ENCODE measurements at places on chromosomes 6 and 20.

- DNase-seq = no peak
Measured at GRCh38 chr6:129733290-129733689, 23.3 kb upstream of the ARHGAP18 start.

- no peak for DNase-seq
Measured at GRCh38 chr20:59945731-59946130, 5.5 kb downstream of the FAM217B start.

- no peak for DNase-seq
Measured at GRCh38 chr20:25259358-25259757, 11.5 kb downstream of the PYGB start.

- DNase-seq = no peak
Measured at GRCh38 chr20:51285684-51286083, 256.8 kb downstream of the NFATC2 start.

- no peak for DNase-seq
Measured at GRCh38 chr6:36893976-36894932, 8.5 kb downstream of the C6orf89 start.

DNA sequence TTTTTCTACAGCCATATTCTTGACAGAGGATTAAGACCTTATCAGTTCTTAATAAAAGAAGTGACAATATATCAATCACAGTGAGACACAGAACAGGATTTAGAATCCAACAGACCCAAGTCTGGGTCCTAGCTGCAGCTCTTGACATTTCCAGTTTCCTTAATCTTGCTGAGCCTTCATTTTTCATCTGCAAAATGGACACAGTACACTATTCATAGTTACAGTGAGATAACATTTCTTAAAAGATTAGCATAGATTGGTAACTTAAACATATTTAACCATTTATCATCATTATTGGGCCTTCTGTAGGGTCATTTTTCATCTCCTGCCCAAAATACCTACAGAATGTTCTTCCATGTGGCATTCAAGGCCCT is 45.6 kb downstream of the FKBP5 start:
- no peak for DNase-seq

GRCh38 chr6:43445576-43445975 is 9.8 kb downstream of the DLK2 start:
- no peak for DNase-seq

- no peak for DNase-seq
Measured at GRCh38 chr20:53497246-53497645, 96.4 kb downstream of the ZNF217 start.

DNA sequence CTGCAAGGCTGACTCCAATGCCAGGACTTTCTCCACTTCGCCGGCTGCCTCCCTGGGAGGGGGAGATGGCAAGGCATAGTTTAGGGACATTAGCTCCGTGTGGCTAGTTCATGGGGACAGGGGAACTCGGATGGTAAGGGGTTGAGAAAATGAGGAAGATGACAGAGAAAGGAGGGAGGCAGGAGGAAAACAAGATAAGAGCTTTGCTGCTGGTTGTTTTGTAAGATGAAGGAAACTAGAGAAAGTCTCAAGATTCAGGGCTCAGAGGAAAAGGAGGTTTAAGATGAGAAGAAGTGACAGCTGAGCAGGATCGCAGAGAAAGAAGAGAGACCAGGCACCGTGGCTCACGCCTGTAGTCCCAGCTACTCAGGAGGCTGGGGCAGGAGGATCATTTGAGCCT is 180.9 kb upstream of the RREB1 start:
- DNase-seq = no peak

GRCh38 chr20:57737349-57737748 is 27.5 kb upstream of the PMEPA1 start:
- no peak for DNase-seq

DNA sequence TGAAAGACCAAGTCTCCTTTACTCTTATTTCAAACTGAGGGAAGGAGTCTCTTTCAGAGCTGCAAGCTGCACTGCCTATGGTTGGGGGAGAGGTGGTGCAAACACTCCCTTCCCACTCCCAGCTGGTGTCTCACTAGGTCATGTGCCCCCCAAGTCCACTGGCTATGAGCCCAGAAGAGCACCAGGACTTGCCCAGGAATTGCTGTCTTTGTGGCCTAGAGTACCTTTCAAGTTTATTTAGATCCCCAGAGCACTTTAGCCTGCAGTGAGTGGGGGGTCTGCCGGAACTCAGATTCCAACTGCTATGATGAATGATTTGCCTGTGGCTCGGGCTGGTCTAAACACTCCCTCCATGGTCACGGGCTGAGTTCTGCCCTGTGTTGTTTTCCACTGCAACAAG is 192.6 kb upstream of the CITED2 start:
- no peak for DNase-seq

GRCh38 chr6:127180426-127180825 is 62.0 kb downstream of the RSPO3 start:
- DNase-seq = no peak

DNA sequence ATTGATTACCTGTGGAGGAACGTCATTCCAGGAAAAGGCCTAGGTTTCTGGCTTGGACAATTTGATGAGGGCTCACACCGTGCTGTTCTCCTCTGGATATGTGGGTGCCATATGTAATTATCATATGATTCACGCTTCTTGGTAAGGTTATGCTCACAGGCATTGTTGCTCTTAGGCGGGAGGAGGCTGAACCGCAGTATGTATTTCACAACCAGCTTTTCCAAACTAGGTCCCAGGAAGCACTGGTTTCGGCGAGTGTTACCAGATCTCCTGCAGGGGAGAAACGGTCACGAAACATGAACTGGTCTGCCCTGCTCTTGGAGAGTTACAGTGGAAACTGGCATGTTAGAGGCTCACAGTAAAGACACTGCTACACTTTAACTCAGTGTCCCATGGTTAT is 793 bp upstream of the FAM50B start:
- DNase-seq = no peak

DNA sequence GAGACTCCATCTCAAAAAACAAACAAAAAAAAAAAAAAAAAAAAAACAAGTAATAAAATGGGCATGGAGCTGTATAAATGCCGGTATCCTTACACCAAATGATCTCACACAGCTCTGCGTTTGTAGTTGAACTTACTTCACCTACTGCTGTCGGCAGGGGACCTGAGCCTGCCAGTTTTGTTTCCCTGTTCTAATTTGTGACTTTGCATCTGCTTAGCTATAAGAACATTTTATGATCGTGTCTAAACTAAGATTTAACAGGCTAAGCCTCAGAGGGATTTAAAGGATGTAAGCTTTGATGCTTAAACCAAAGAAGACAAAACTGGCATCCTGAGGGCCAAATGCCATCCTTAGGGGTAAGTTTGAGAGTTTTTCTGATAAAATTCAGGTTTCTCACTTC is 58.7 kb downstream of the GCNT2 start:
- no peak for DNase-seq

GRCh38 chr6:41455818-41456217 is 90.4 kb upstream of the FOXP4 start:
- DNase-seq = no peak

GRCh38 chr6:111464184-111464583 is 18.8 kb downstream of the REV3L start:
- no peak for DNase-seq

DNA sequence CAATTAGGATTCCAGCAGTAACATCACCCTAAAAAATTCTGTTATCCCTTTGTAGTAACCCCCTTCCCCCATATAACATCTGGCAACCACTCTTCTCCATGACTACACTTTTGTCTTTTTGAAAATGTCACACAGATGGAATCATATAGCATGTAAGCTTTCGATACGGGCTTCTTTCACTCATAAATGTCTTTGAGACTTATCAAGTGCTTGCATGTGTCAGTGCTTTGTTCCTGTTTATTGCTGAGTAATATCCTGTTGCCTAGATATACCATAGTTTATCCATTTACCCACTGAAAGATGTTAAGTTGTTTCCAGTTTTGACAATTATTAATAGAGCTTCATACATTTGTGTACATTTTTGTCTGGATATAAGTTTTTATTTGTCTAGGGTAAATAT is 10.4 kb upstream of the SNPH start:
- no peak for DNase-seq

- DNase-seq = peak; percentile 21
Measured at GRCh38 chr20:18984238-18985200, 170.9 kb downstream of the SCP2D1 start.

- no peak for DNase-seq
Measured at GRCh38 chr20:63951398-63952209, 4.6 kb downstream of the UCKL1 start.

GRCh38 chr20:36421641-36422040 is 115.5 kb downstream of the DLGAP4 start:
- DNase-seq = no peak

DNA sequence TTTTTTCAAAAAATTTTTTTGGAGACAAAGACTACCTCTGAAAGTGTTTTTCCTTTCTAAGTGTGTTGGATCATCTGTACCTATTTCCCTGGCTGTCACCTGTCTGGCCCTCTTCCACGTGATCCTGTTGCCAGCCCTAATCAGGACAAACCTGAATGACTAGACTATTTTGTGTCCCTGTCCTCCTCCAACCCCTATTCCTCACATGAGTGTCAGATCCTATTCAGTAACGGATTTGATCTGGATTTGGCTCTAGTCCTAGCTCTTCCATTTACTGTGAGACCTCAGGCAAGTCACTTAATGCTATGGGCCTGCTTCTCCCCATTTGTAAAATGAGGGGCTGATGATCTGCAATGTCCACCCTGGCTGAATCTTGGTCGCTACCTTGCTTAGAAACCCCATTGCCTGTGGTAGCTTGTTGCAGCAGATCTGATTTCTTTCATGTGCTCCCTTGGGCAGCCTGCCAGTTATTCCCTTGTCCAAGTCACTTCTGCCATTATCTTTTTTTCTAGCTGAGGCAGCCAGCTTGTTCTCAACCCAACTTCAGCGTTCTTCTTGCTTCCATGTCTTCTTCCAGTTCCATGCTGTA is 4.8 kb downstream of the PHF20 start:
- no peak for DNase-seq

DNA sequence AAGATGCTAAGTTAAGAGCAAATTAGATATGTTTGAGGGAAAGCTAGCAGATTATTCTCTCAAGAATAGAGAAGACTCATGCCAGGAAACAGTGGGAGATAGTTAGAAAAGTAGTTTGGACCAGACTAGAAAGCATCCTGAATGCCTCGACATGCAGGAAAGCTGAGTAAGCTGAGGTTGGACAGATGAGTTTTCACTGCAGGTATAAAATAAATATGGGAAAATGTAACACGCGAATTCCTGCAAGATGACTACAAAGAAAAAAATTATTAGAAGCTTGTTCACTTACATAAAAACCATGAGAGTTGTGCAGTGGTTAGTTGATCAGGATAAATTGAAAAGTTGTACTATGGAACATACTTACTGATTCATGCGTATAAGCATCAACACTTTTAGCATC is 484.2 kb upstream of the MANEA start:
- no peak for DNase-seq

DNA sequence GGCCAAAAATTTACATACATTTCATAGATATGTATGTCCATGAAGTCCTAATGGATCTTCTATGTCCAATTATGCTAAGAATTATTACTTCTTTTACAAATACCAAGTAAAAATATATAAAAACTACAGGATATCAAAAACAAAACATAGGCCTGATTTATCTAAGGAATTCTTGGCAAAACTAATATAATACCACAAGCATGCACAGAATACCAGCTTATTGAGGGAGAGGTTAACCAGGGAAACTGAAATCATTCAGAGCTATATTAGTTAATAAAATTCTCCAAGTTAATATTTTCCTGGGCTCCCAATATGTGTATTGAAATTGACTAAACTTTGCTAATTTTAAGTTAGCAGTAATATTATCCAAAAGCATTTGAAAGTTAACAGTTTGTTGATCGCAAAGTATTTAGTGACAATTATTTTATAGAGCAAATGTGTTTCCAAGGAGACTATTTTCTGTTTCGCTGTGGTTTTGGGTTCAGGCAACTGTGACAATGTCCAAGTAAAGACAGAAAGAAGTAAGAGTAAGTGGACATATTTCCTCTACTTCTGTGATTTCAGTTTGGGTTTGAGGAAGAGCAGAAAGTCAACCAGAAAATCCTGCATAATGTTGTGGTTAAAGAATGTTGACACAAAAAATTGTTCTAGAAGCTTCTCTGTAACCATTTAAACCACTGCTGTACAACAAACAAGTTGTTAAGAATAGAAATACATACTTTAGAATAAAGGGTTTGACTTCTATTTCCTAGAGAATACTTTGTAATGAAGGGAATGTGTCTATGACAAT is 167.4 kb downstream of the COL21A1 start:
- no peak for DNase-seq

DNA sequence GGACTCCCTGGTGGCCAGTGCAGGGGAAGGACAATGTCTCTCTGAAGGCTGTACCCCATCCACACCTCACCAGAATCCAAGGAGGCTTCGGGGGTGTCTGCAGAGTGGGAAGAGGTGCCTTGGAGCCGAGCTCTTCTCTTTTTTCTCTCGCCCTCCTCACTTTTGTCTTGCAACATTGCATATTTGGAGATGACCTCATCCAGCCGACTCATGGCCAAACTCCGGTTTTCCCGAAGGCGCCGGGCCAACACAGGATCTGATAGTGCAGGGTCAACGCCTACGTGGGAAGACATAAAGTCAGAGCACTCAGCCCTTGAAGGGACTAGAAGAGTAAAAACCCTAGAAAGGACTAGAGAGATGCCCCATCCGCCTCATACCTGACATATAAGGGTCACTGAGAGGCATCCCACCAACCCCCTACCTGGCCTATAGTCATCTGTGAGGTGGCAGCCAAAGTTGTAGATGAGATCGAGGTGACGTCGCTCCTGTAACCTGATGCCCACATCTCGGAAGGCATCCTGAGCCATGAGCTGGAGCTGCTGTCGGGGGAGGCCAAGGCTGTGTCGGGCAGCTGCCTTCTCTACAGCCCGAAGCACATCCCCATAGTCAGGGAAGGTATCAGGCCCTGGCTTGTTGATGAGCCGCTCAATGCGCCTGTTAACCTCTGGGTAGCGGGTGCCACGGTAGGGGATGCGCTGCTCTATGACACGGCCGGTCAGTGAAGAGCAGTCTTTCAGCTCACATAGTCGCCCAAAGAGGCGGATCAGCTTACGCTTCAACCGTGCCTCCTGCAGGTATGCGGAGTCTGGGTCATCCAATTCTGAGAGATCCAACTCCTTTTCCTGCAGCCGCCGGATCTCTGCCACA is 3.0 kb upstream of the ZBTB22 start:
- DNase-seq = no peak

DNA sequence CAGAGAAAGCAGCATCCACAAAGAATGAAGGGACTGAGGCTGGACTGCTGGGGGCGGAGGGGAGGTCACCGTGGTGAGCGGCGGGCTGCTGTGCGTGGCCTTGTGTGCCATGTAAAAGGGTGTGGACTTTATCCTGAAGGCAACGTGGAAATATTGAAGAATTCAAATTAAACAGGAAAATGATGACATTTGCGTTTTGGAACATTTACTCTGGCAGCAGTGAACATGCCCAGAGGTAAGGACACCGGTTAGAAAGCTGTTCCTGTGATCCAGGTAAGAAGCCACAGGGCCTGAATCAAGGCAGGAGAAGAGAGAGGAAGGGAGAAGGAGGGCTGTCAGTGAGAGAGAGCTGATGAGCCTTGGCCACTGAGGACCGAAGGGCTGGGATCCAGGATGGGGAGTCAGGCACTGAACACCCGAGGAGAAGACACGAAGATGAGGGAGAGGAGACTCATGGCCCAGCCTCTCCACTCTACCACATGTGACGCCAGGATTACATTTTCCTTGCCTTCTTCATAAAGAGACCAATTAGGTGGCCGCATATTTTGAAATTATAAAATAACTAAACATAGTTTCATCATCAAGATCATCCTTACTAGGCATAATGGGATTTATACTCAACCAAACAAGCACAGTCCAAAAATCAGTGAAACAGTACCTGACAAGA is 58.4 kb downstream of the TRAM2 start:
- DNase-seq = no peak
